ENCODE measurements at places on chromosomes 4 and X.

DNA sequence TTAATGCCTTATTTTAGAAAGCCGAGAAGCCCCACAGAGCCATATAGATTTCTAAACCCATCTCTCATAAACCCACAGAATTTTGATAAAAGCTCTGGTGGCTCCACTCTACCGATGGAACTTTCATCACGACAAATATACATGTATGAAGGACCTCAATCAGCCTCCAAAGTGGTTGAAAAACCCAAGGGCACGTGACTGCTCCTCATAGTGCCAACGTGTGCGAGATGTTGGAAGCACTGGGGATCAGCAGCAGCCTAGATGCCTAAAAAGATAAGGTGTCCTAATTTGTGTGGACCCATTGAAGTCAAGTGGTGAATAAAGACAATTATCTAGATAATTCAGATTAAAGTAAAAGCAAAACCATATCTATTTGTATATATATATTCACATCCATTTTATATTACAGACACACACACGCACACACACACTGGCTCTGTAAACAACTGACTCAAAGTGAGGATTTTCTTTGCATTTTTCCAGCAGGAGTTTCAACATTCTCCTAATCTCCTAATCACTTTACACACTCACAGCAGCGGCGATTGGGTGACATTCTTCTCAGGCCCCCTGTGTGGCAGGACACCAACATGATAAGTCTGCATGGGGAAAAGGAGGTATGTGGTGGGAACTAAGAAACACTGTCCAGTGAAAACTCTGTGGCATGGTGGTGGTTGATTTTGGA, 2.8 kb upstream of the PITX2 start:
- no peak for DNase-seq

GRCh38 chr4:84218031-84218430, 281.1 kb downstream of the NKX6-1 start:
- DNase-seq = no peak

GRCh38 chrX:31921236-31921635, 849.4 kb upstream of the FTHL17 start:
- DNase-seq = no peak

- DNase-seq = no peak
These were observed 16.9 kb upstream of the TSR2 start for GRCh38 chrX:54423161-54423888.

DNA sequence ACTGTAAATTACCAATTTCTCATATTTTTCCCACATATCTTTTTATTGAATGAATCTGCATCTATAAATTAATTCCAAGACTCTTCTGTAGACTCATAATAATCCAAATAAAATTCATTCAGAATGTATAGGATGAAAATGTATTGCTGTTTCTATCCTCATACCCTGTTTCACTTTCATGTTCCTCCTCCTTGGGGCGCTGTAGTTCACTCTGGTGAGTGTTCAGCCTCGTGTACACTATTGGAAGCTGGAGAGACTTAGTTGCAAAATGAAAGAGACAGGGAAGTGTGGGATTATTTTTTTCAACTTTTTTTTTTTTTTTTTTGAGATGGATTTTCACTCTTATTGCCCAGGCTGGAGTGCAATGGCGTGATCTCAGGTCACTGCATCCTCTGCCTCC, 296.1 kb downstream of the TLL1 start:
- no peak for DNase-seq

GRCh38 chr4:177041356-177041755, 248.6 kb upstream of the VEGFC start:
- no peak for DNase-seq

DNA sequence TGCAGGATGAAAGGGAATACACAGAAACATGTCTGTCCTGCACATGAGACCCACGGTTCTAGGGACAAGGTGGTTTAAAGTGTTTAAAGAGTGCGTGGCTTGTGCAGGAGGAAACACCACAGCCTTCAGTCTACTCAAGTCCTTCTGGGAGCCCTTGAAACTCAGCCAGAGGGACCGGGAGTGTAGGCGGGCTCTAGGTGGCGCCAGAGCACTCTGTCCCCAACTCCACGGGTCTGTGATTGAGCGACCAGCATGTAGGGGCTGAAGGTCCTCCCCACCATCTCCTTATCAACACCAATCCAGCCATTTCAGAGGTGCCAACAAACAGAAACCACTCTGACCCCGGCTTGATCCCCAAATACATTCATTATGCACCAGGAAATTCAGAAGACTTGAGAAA, 82.0 kb upstream of the CLDN34 start:
- peak; percentile 9 for DNase-seq

DNA sequence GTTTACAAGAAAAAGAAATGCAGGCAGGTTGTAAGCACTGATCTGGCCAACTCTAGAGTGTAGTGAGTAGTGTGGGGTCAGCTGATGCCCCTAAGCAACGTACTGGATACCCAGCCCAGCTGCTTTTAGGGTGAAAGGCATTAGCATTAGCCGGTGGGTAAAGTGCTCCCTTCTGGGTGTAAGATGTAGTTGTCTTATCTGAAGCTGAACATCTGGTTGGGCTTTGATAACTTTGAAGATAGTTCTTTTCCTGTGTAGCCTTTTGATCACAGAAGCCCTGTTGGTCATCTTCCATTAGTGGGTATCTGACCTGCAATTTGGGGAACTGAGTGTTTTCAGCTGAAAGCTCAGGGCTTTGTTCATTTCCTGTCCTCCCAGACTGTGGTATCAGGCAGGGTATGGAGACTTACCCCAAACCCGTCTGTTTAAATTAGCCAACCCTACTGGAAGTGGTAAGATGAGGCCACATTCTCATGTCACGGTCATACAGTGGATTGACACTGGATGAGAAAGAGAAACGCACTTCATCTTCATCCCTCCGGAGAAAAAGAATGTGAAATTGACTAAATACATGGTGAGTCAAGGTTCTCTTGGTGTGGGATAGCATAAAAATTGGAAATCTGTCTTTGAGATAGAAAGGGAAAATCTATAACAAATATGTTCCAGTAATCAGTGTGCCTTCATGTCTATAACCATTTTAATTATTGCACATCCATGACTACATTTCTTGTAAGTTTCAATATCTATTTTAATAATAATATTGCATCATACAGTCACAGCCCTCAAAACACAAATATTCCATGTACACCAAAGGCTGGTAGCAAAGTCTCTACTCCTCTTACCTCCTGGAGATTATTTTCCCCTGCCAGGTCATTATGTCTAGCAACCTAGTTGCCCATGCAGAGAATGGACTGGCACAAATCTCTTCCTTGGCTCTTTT, 8.7 kb downstream of the RHOH start:
- DNase-seq = no peak
